ENCODE measurements at places on chromosomes 12 and 14. TPM values are rescaled to one million over a fixed set of nuclear protein-coding genes. Genes with fewer than 3 reads are reported as not detected.

The CEP170B gene
- 35.4 TPM for total RNA-seq

The MYL2 gene
- total RNA-seq = not detected

The A2ML1 gene
- total RNA-seq = 93.6 TPM

The SLC2A14 gene
- total RNA-seq = 0.05 TPM

The PLEKHD1 gene
- total RNA-seq = not detected

The GPR135 gene
- 0.14 TPM for total RNA-seq

The GLI1 gene
- total RNA-seq = 0.05 TPM

The HOXC10 gene
- not detected for total RNA-seq

The RAPGEF3 gene
- 4.2 TPM for total RNA-seq

The SNRPF gene
- total RNA-seq = 27.5 TPM

The CEBPE gene
- total RNA-seq = not detected

The FAM181A gene
- total RNA-seq = 0.99 TPM

The AGAP2 gene
- total RNA-seq = 0.14 TPM

The CLEC6A gene
- total RNA-seq = not detected

The PLEKHH1 gene
- total RNA-seq = 6.3 TPM

The SPPL3 gene
- 14.9 TPM for total RNA-seq

The ANO4 gene
- total RNA-seq = 1.3 TPM

The DNAJC22 gene
- total RNA-seq = 0.35 TPM

The PLEKHG3 gene
- total RNA-seq = 61.6 TPM

The KRT72 gene
- total RNA-seq = not detected

The KRT74 gene
- total RNA-seq = 0.33 TPM

The KRT82 gene
- not detected for total RNA-seq

The SOAT2 gene
- total RNA-seq = not detected

The SERPINA9 gene
- not detected for total RNA-seq

The TDG gene
- 32.2 TPM for total RNA-seq

The FIGNL2 gene
- total RNA-seq = not detected

The FRMD6 gene
- total RNA-seq = 134 TPM

The IFI27 gene
- 72.5 TPM for total RNA-seq

The HCAR1 gene
- total RNA-seq = 0.21 TPM

The RD3L gene
- not detected for total RNA-seq

The KMT2D gene
- 21.0 TPM for total RNA-seq

The KRT6A gene
- total RNA-seq = 9,998 TPM

The SDS gene
- not detected for total RNA-seq
